ENCODE measurements at places on chromosomes 11 and 22.

GRCh38 chr22:21702700-21703683 is 32.6 kb downstream of the YPEL1 start:
- DNase-seq, result no peak

GRCh38 chr11:8093931-8094575 is 13.0 kb downstream of the TUB start:
- no peak for DNase-seq

GRCh38 chr22:25114369-25115362 is 85.0 kb upstream of the CRYBB3 start:
- no peak for DNase-seq

- DNase-seq, result no peak
These were observed 1.8 kb upstream of the NCF4 start for GRCh38 chr22:36858966-36859365.

GRCh38 chr11:127412722-127413380 is 412.3 kb upstream of the KIRREL3 start:
- no peak for DNase-seq

- no peak for DNase-seq
These were observed 54.6 kb downstream of the LRRC74B start for GRCh38 chr22:21100149-21101032.

GRCh38 chr11:77299528-77299993 is 1.9 kb downstream of the GDPD4 start:
- no peak for DNase-seq

GRCh38 chr11:118138839-118139420 is 13.7 kb downstream of the SCN4B start:
- DNase-seq, result no peak

DNA sequence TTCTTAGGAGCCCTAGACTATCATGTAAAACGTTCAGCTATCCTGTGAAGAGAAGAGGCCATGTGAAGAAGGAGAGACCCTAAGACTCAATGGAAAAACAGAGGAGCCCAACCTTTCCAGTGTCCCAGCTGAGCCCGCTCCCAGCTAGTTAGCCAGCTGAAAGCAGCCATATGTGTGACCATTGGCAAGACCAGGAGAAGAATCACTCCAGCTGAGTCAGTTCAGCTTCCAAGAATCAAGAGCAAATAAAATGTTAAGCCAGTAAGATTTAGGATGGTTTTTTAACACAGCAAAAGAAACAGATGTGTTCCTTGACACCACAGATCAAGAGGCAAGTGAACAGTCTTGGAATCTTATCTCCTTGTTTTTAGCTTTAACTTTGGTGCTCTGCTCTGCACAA is 108.0 kb downstream of the CCDC81 start:
- no peak for DNase-seq

- DNase-seq, result no peak
These were observed 4.4 kb downstream of the NCAM1 start for GRCh38 chr11:112965656-112966055.

DNA sequence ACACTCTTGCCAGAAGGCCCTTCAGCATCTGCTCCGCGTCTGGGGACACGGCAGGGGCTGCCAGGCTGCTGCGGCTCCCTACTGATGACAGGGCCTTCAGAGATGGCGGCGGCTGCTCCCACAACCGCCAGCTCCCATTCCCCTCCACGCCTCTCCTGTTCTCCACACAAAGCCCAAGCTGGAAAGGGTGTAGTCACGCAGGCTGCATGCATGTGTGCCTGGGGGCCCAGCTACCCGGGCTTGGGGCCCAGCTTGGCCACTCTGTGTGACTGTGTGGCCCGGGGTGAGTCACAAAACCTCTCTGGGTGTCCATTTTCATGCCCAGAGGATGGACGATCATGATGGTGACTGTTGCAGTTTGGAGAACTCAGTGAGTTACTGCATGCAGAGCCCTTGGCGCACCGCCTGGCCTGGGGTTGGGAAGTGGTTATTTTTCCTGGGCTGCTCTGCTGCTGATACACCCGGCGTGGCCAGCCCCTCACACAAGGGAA is 31.7 kb upstream of the PARVB start:
- no peak for DNase-seq

- no peak for DNase-seq
These were observed 21.4 kb downstream of the RELT start for GRCh38 chr11:73397468-73398131.

- no peak for DNase-seq
These were observed 9.9 kb downstream of the OSBPL5 start for GRCh38 chr11:3155216-3155615.

- DNase-seq, result no peak
These were observed 76.2 kb downstream of the SVIP start for GRCh38 chr11:22753416-22753815.

- DNase-seq, result no peak
These were observed 2.5 kb downstream of the MRPL49 start for GRCh38 chr11:65124480-65125196.
